ENCODE measurements at places on chromosomes 3 and 15.

GRCh38 chr3:52998771-52999513, 46.9 kb downstream of the SFMBT1 start:
- no peak for DNase-seq
- no peak overlapping the region for H3K4me3 ChIP-seq
- peaks cover 5% of the 10 kb centered on the region for H3K36me3 ChIP-seq

- no peaks in the 10 kb centered on the region for H3K4me1 ChIP-seq
- no peak overlapping the region for H3K27ac ChIP-seq
- DNase-seq, result no peak
- no peak overlapping the region for H3K4me3 ChIP-seq
- no peaks in the 10 kb centered on the region for H3K36me3 ChIP-seq
- no peaks in the 10 kb centered on the region for H3K27me3 ChIP-seq
Measured at GRCh38 chr3:52860424-52860768, 25.6 kb upstream of the MUSTN1 start.

GRCh38 chr15:77417602-77418001, 2.3 kb downstream of the PEAK1 start:
- H3K27ac ChIP-seq, result no peak overlapping the region
- no peaks in the 10 kb centered on the region for H3K27me3 ChIP-seq
- no peak for DNase-seq
- no peaks in the 10 kb centered on the region for H3K36me3 ChIP-seq
- H3K4me1 ChIP-seq, result peaks cover 17% of the 10 kb centered on the region

GRCh38 chr3:99780749-99781148, 36.9 kb upstream of the CMSS1 start:
- H3K27me3 ChIP-seq, result peaks cover 4% of the 10 kb centered on the region
- no peak overlapping the region for H3K27ac ChIP-seq
- no peaks in the 10 kb centered on the region for H3K36me3 ChIP-seq
